SIG-M5 (cell line): ENCODE measurements at places on chromosomes 2 and 18.

DNA sequence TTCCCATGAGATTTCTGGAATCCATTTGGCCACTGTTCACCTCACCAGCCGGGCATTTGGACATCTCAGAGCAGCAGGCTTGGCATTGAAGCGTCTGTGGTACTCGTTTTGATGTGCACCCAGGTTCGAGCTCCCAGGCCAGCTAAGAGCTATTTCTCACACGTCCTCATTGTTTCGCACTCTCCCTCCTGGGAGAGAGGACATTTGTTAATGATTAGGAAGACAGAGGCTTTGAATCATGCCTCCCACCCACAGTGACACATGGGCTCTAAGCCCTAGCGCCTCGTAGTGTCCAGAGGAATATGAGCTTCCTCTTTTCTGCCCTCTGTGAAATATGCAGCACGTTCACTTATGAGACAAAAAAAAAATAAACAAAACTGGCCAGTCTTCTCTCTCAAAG is 361.8 kb downstream of the RND3 start:
- no peak for DNase-seq

- DNase-seq = no peak
Measured at GRCh38 chr2:178114462-178114861, 2.2 kb downstream of the RBM45 start.

GRCh38 chr18:40357536-40357935 is 1597.5 kb upstream of the PIK3C3 start:
- no peak for DNase-seq

- no peak for DNase-seq
Measured at GRCh38 chr2:218833023-218833609, 1.5 kb upstream of the PRKAG3 start.

GRCh38 chr2:26067980-26068507 is 34.2 kb downstream of the RAB10 start:
- DNase-seq = no peak

DNA sequence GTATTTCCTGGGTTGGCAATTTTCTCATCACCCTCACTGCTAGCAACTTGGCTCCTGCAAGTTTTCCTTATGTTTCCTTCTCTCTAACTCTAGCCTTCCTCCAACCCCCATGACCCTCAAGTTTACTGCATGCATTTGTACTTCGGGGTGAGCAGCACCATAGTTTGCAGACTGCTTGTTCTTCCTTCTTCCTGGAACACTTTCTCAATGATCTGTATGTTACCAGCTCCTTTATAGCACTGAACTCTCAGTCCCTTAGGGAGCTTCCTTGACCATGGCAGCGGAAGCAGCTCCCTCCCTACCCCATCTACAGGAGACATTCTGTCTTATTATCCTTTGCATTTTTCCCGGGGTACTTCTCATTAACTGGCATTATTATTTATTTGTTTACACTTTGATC is 1089.5 kb upstream of the GYPC start:
- DNase-seq = no peak

- no peak for DNase-seq
Measured at GRCh38 chr2:15579641-15580040, 12.0 kb upstream of the DDX1 start.

DNA sequence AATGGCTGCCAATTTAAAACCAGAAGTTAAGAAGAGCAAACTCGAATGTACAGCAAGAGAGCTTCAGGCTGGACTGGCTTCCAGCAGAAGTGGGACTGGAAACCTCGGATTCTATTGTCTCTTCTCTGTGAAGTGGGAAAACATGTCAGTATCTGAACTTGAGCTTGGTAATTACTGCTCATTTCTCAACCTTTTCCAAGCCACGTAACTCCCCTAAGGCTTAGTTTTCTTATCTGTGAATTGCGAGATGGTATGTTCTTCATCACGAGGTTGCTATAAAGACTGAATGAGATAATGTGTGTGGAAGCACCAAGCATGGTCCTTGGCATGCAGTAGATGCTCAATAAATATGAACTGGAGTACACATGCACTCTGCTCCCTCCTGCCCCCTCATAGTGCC is 259.4 kb upstream of the SPRED2 start:
- no peak for DNase-seq

GRCh38 chr2:106038601-106039375 is 155.3 kb downstream of the UXS1 start:
- no peak for DNase-seq

DNA sequence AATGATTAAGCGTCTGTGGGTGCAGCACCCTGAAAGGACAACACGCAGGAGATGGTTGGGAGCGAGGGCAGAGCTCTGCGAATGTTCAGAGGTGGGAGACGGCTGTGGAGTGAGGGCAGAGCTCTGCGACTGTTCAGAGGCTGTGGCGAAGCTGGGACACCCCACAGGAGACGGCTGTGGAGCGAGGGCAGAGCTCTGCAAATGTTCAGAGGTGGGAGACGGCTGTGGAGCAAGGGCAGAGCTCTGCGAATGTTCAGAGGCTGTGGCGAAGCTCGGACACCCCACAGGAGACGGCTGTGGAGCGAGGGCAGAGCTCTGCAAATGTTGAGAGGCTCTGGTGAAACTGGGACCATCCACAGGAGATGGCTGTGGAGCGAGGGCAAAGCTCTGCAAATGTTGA is 40.0 kb upstream of the SNTG2 start:
- no peak for DNase-seq

- DNase-seq = no peak
Measured at GRCh38 chr2:224798180-224798579, 82.0 kb upstream of the CCDC195 start.

GRCh38 chr2:28951910-28952835 is 28.9 kb upstream of the TOGARAM2 start:
- peak; percentile 50 for DNase-seq

GRCh38 chr2:100948942-100949811 is 52.9 kb upstream of the RPL31 start:
- DNase-seq = no peak

DNA sequence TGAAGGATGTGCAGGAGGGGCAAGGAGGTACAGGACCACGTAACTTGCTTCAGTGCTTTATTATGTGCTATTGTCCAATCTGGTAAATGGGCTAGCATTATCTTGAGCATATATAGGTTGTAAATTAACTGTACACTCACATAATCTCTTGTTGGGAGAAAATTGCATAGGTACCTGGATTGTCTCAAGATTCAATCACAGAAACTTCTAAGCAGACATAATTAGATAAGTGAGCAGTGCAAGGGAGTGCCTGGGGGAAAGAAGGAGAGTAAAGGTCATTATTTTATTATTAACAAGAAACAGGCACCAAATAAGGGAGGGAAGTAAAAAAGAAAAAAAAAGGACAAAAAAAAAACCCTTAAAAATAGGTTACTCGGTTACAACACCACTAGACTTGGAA is 186.2 kb downstream of the MBD5 start:
- no peak for DNase-seq

DNA sequence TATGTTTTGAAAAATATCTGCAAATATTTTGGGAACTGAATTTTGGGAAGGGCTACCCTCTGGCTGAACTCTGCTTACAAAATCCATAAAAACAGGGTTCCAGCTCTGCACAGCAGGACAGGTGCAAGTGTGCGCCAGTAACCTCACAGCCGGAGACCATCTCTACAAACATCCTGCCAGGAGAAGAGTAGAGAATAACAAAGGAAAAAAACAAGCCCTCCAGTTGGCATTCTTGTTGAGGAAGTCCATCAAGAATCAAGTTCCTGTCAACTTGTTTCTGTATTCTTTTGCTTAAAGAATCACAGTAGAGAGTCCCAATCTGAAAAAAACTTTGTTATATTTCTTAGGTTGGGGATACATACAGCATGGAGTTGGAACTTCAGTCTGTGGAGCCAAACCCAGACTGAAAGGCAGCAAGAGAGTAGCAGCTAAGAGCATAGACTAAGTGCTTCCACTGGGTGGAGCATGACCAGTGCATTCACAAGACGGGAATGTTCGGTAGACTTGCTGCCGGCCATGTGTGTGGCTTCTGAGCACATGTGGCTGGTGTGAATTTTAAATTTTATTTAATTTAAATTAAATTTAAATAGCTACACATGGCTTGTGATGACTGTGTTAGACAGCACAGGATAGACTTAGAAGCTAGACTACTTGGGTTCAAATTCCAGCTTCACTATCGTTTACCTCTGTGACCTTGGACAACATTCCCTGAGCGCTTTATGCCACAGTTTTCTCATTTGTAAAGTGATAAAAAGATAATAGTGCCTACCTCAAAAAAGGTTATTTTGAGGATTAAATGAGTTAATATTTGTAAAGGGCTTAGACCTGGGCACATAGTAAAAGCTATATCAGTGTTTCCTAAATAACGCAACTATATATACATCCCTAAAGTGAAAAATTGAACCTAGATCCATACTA is 41.9 kb downstream of the SPTBN1 start:
- DNase-seq = no peak

DNA sequence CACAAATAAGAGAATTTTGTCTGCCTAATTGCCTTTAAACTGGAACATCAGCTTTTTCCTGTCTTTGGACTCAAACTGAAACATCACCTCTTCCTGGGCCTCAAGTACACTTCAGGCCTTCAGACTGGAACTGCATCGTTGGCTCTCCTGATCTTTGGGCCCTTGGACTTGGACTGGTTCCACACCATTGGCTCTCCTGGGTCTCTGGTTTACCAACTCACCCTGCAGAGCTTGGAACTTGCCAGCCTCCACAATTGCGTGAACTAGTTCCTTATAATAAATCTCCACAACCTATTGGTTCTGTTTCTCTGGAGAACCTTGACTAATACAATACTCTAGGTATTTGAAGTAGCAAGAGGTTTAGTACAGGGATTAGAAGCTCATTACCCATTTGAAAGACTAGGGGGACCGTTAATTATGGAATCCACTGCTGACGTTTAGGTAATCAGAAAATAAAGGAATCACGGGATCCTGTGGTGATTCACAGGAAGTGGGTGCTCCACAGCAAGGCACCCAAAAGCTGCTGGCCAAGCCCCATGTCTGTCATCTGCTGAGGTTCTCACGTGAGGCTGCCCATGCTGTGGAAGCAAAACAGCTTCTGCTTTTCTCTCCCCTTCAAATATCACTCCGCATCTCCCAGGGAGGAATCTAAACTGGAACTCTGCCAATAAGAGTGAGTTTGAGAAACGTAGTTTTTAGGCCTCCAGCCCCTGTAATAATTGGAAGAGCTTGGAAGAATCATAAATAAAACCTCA is 20.0 kb upstream of the SGPP2 start:
- DNase-seq = no peak

DNA sequence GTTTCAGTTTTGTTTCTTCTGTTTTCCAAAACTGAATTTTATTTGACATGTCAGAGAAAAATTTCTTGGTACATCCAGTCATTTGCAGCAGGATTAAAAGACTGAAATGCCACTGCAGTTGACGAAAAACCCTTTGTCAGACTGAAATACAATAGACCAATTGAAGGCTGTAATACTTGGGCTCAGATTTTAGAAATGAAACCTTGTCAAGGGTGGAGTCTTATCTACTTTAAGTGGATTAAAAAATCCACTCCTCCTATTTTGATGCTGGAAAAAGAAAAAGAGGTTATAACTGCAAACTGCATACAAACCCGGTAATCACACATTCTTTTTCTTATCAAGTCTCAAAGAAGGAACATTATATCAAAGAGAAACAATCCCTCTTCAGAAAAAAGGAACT is 80.2 kb upstream of the NEUROD1 start:
- DNase-seq = no peak

GRCh38 chr2:161722547-161723503 is 98.6 kb downstream of the SLC4A10 start:
- no peak for DNase-seq

- no peak for DNase-seq
Measured at GRCh38 chr2:229566370-229566769, 148.0 kb downstream of the DNER start.

DNA sequence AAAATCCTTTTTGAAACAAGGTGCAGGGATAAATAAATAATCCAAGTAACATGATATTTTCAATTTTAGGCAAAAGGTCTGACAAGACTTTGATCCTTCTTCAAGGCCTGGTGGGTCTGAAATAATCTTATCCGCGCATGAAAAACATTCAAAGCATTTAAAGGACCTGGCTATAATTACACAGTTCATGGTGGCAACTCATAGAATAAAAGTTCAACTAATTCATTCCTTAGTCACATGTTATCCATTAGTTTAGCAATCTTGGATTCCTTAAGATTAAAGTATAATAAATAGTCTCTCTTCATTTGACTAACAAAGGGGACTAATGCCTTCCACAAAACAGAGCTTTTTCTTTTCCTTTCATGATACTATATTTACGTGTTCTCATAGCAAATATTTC is 21.0 kb upstream of the SLC38A11 start:
- DNase-seq = no peak

GRCh38 chr18:4352746-4353551 is 102.2 kb downstream of the DLGAP1 start:
- DNase-seq = no peak

- DNase-seq = no peak
Measured at GRCh38 chr2:110101901-110102803, 13.5 kb downstream of the MALL start.

- DNase-seq = no peak
Measured at GRCh38 chr2:74690571-74690970, 36.5 kb downstream of the SEMA4F start.

DNA sequence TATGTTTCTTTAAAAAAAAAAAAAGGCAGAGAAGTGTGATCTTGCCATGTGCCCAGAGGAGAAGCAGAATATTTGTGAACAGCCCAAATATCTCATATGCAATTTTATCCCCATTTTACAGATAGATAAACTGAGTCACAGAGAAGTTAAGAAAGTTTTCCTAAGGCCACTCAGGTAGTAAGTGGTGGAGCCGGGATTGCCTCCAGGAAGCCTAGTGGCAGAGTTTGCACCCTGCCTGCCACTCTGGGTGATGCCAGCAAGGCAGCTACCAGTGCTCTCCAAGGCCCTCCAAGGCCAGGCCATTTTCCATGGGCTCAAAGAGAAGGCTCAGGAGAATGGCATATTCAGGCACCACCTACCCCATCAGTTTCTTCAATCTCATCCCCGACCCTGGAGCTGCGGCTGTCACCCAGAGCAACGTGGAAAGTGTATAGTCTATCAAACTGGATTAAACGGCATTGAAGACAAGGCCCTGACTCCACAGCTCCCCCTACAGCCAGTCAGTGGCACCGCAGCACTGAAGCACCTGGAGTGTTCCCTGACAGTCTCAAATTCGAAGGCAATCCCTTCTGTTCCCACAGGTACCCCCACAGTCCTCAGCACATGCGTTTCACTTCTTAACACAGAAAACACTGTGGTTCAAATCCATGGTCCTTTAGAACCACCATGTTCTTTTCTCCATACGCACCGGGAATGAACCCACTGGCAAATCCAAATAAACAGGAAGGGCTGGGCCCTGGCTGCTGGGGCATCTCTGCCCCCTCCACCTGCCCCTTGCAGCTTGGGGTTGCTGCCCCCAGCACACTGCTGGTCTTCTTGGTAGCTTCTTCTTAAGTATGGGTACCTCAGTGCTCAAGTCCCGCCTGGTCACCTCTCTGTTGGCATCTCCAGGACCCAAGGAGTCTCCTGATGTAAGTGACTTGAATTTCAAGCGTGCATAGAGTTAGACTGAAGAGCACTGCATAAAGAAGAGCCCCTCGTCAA is 175.3 kb downstream of the INHBB start:
- no peak for DNase-seq

- no peak for DNase-seq
Measured at GRCh38 chr18:44761812-44762211, 81.1 kb downstream of the SETBP1 start.
